ENCODE measurements at places on chromosomes 5 and 9.

DNA sequence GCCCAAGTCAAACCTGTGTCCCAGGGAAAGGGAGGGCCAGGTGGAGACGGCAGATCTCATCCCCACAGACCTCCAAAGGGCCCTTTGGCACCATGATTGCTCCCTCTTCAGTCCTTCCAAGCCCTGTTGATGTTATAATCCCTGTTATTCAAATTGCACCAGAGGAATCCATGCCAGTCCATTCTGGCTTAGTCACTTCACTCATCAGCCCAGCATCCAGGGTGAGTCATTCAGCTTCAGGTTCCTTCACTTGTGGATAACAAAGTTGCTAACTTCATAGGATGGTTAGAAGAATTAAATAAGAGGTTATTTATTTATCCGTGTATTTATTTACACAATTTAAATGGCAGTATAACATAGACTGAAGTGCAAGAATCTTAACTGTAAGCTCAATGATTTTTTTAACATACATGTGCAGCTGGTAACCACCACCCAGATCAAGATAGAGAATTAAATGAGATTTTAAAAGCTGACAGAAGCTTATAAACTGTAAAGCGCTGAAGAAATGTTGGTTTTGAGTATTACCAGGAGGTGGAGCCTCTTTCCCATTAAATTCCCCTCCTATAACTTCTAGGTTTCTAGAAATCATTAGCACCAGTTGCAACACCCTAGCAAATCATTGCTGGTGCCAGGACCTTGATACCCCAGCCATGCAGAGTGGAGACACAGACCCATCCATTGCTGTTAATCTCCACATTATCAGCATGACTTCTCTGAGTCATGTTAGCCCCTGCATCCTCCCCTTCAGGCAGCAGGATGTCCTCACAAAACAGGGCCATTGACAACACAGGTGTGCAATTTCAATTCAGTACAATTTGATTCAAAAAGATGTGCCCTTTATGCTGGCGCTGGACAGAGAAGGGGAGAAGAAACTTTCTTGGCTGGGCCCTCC is 77.4 kb downstream of the SEC61B start:
- DNase-seq = peak; percentile 42

GRCh38 chr9:128845186-128845931 is 15.8 kb upstream of the SPOUT1 start:
- no peak for DNase-seq

- no peak for DNase-seq
These were observed 172.3 kb upstream of the RFX3 start for GRCh38 chr9:3698076-3698475.

GRCh38 chr5:64971513-64971912 is 202.8 kb downstream of the CWC27 start:
- no peak for DNase-seq

GRCh38 chr9:84667571-84668195 is 1.8 kb upstream of the NTRK2 start:
- DNase-seq = no peak

DNA sequence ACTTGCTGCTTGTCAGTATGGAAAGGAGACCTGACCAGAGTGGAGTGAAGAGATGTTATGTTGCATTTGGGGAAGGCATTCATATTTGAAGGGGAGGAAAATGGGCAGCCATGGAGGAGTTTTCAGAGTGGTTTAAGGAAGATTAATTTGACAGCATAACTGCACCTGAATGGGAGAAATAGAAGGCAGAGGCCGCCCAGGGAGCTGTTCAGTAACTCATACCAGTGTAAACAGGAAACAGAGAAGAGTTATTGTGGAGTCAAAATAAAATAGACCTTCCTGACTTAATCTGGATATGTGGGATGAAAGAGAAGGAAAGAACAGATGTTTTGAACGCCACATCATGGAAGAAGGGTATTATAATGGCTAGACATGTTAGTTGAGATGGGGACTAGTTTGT is 13.4 kb downstream of the SLC44A1 start:
- no peak for DNase-seq

- peak; percentile 68 for DNase-seq
These were observed 10.3 kb upstream of the CD180 start for GRCh38 chr5:67206929-67207328.

DNA sequence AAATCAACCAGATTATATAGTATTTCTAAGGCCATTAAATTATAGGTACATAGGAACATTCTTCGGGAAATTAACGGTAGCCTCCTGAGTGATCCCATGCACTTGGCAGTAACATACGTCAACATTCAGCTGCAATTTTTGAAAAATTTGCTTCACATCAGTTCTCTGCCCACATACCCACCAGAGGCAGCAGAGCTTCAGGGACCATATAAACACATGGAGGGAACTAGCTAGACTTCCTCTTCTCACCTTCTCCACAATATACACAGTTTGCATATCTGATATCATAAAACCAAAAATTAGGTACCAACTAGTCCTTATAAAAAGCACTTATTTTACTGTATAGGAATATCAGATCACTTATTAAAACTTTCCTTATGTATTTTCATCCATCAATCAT is 4.8 kb downstream of the PSIP1 start:
- DNase-seq = no peak

DNA sequence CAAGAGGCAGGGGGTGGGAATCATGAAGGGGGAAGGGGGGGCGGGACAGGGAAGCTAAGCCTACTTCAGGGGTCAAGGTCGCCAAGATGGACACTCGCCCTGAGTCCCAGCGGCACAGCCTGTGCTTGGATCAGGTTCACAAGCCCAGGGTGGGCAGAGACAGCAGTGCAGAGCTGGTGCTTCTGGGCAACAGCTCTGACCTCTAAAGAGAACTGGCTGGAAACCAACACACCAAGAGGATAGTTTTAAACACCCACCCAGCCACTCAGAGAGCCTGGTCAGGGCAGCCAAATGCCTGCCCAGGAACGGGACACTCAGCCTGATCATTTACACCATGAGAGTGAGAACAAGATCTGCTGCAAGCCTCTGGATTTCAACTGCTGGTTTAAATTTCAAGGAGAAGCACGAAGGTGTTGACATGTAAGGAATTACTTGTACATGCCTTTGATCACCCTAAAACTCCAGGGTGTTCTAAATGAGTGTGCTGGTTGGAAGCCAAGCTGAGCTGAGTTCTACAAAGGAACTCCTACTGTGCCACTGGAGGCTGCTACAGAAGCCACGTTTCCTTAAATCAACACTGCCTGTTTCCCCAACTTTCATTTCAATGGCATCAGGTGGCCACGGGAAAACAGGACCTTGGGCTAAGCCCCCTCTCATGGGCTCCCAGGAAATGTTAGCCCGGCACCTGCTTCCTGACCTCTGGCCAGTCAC is 91.5 kb downstream of the TTLL11 start:
- DNase-seq = no peak

All from kidney epithelial cell (primary cell).